Stimulated activated CD4-positive, alpha-beta T cell treated with anti-CD3 and anti-CD28 coated beads, Interleukin-1b, Interleukin-23, amount 100 ng/mL, for 1 hour (primary cell): ENCODE measurements at places on chromosomes 3 and 15.

- DNase-seq = no peak
These were observed 257.9 kb upstream of the ALCAM start for GRCh38 chr3:105108823-105109222.

GRCh38 chr15:39542385-39543065 is 38.4 kb upstream of the THBS1 start:
- DNase-seq = no peak

DNA sequence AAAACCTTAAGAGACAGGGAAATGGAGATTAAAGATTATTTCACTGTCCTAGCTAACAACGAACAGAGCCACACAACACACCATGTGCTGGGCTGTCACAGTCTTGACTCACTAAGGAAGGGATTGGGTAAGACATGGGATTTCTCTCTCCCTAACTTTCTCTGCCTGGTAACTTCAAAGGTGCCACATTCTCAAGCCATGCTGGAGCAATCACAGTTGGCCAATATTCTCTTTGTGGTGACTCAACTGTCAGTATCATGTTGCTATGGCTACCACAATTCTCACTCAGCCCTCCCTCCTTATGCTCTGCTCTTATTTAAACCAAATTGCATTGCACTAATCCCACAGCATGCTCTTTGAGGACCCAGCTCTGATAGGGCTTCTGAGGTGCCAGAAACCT is 74.0 kb downstream of the OXNAD1 start:
- no peak for DNase-seq

DNA sequence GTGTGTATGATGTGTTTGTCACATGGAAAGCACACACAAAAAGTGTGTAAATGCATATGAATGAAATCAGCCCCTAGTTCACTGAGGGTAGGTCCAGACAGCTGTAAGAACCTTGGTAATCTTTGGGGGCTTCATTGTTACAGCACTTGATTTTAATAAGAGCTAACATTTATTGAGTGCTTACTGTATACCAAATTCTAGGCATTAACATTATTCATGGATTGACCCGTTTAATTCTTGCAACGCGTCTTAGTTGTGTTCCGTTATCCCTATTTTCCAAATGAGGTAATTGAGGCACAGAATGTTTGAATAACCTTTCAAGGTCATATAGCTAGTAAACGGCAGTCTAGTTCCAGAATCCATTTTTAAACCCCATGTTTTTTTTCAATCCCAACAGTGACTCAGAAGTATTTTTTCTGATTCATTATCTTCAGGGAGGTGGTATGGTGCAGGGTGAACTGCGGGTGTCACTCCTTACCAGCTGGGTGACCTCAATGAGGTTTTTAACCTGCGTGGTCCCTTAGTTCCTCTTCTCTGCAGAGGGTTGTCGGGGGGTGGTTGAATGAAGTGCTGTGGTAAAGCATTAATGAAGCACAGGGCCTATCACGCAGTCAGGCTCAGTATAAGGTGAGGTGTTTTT is 14.2 kb downstream of the RAB8B start:
- DNase-seq = no peak

GRCh38 chr3:152175528-152175889 is 93.2 kb upstream of the MBNL1 start:
- no peak for DNase-seq

- no peak for DNase-seq
These were observed 31.0 kb upstream of the RAD18 start for GRCh38 chr3:8994226-8994625.
